ENCODE measurements at places on chromosomes 2 and 18.

GRCh38 chr2:238973038-238973739 lies 125.3 kb downstream of the TWIST2 start:
- peak; percentile 84 for DNase-seq

DNA sequence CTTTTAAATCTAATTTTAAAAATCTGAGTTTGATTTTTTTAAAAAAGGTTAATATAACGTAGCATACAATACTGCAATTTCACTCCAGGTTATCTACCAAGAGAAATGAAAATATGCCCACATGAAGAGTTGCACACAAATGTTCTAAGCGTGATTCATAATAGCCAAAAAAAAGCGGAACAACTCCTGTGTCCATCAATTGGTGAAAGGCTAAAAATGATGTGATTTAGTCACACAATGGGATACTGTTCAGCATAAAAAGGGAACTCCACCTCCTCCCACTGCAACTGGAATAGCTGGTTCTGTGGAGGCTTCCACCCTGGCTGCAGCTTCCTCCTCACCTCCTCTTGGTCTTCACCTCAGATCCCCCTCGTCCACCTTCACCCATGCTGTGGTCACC lies 132.8 kb downstream of the PIK3C3 start:
- DNase-seq: no peak

DNA sequence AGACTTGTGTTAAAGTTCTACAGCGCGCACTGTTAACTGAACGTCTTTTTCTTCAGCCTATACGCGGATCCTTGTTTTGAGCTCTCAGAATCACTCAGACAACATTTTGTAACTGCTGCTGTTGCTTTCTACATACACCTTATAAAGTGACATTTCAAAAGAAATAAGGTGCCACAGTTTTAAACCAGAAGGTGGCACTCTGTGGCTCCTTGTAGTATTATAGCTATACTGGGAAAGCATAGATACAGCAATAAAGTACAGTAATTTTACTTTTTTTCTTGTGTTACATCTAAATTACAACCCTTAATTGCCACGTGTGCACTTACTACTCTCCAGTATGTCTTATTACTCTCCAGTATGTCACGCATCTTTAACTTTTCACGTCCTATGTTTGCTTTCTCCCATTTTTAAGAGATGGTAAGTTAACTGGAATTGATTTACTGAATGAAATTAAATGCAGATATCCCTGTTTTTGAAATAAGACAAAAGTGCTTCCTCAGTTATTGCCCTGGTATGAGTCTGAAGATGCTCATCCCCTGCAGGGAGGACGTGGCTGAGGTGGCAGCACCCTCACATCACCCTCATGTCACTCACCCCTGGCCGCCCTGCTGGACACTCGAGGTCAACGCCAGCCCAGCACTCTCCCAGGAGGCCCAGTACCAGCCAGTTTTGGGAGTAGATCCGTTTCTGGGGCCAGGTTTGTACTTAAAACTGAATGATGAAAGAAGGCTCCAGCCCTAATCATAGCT lies 37.8 kb downstream of the GORASP2 start:
- DNase-seq: no peak

DNA sequence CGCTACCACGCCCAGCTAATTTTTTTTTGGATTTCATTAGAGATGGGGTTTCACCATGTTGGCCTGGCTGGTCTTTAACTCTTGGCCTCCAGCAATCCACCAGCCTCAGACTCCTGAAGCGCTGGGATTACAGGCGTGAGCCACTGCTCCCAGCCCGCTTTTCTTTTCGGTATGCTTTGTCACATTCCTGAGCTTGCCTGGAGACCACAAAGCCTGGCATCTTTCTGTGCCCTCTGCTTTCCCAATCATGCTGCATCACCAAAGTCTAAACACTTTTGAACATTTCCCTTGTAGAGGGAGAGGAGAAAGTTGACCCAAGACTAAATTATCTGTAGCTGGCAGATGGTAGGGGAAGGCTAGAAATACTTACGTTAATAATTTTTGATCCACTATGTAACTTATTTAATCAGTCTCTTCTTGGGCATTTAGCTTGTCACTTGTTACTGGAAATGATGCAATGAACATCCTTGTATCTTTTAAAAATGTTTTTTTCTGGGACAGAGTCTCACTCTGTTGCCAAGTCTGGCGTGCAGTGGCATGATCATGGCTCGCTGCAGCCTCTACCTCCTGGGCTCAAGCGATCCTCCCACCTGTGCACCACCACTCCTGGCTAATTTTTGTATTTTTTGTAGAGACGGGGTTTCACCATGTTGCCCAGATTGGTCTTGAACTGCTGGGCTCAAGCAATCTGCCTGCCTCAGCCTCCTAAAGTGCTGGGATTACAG lies 2.7 kb upstream of the NPC1 start:
- DNase-seq: peak; percentile 71

DNA sequence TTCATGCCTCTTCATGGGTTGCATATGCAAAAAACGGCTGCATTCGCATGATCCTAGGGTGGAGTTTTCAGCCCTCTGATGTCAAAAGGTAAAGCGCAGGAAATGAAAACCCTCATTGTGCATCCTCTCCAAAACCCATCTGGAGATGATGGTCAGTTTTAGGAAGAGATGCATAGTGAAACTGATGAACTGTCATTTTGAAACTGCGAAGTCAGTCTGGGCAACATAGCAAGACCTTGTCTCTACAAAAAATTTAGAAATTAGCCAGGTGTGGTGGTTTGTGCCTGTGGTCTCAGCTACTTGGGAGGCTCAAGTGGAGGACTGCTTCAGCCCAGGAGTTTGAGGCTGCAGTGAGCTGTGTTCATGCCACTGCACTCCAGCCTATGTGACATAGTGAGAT lies 2.5 kb upstream of the TTLL4 start:
- no peak for DNase-seq

DNA sequence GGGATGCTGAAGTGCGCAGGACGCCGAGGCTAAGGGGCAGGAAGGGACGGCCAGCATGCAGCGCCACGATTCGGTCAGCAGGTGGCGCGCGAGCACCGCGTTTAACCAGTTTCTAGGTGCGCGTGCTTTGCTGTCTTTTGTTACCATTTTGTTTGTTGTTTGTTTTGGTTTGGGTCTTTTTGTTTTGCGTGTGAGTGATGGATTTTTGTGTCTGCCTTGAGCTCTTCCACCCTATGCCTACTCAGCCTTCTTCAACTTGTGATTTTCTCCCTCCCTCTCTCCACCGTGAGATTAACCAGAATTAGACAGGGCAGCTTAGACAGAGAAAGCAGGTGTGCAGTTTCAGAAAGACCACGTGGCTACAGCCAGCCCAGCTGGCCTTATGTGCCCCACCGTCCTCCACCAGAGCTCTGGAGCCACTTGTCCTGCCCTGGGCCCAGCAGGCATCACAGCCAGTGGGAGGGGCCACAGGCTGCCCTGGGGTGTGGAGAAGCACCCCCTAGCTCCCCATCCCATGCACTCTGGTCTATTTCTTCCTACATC lies 180.2 kb downstream of the RNF144A start:
- peak; percentile 52 for DNase-seq

GRCh38 chr2:194104687-194105086 lies 1552.3 kb upstream of the SLC39A10 start:
- no peak for DNase-seq

- no peak for DNase-seq
Measured at GRCh38 chr2:111930409-111930808, 32.0 kb downstream of the MERTK start.

DNA sequence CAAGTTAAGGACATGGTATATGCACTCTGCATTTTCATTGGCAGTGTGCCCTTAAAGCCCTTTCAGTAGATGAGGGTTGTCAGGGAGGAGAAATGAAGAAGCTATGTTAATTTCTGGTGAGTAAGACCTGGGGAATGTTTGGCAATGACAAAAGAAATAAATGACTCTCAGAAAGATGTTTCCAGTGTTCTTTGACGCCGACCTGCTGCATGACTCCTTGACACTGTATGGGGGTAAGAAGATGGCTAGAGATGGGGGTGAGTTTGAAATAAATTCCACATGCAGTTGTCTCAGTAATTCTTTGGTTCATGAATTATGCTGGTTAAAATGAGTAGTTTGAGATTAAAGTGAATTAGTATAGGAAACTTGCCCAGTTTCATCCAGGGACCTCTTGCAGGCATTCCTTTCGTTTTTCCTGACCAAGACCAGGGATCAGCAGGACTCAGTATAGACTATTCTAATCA lies 5.9 kb downstream of the CCDC121 start:
- peak; percentile 97 for DNase-seq

GRCh38 chr2:240788482-240788881 lies 31.5 kb downstream of the KIF1A start:
- DNase-seq: no peak

DNA sequence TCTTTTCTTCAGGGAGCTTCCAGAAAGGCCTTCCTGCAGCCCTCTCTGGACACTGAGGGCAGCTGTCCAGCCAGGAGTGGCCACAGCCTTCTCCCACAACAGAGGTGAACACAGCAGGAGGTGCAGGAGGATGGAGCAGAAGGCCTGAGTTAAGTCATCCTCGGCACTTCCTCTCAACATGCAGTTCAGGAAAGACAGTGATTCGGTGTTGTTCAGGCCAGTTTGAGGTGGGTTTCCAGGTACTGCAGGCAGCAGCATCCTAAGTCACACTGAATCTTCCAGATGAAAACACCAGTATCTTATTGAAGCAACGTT lies 225.3 kb upstream of the PXDN start:
- no peak for DNase-seq
